Stimulated activated CD8-positive, alpha-beta memory T cell treated with anti-CD3 and anti-CD28 coated beads, Interleukin-2, amount 100 ng/mL, for 1 hour (primary cell): ENCODE measurements at places on chromosomes 5 and 9.
A peak's percentile ranks its signal among the peaks of the same experiment; 100 is the strongest.

DNA sequence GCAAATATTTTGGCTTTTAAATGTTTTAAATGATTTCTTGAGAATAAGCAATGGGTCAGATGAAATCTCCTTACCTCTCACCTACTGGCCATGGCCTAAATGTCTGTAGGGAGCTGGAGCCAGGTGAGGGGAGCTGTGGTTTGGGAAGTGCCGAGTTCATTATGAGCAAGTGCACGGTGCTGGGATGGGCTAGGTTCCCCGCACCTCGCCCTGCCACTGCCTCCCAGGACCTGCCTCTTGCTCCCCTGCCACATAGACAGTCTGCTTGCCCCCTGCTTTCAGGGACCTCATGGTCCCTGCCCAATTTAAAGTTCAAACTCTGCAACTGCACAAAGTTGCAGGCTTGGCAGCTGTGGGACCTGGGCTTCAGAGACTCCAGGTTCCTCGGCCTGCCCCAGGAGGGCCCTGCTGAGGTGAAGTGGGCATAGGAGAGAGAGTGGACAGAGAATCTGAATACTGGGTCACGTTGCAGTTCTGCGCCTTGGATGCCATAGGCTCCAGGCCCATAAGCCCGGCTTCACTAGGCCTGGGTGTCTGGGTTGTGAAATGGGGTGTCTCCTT lies 5.4 kb downstream of the OR13J1 start:
- no peak for DNase-seq

DNA sequence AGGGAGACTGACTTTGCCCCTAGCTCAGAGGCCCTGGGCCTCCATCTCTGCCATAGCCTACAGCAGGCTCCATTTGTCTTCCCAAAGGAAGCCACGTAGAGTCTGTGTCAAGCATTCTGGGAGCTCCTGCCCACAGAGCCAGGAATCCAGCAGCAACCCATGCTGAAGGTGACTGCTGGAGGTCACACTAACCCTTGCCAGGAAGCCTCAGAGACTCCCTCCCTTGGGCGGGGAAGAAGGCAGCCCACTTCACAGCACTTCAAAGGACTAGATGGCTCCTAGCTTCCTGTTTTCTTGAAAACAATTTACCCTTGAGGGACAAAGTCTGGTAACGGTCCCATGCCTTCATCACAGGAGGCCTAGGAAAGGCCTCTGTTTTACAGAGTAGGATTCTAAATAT lies 1.7 kb downstream of the CKMT2 start:
- no peak for DNase-seq

DNA sequence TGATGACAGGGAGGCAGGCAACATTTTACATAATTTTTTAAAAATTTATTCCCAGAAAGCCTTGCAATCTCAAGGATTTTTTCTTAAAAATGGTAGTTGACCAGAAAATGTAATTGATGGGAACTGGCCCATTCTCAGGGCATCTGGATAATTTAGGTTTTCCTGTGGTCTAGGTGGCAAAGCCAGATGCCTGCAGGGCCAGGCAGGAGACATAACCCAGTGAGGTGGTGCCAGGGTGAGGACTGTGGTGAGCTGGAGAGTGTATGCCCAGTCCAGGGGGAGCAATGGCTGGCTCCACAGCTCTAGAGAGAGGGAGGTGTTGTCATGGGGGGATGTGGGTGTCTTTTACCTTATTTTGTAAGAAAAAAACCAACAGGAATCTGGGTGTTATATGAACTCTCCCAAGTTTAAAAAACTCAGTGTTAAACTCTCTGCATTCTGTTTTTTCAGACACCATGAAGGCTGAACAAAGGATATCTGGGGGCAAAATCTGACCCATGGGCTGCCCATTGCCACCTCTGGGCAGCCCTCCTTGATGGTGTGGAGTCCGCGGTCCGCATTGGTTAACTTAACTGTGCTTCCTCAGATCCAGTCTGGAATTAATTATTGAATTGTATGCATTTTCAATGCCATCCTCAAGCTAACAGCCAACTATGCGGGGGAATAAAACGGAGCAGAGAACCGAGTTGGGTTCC lies 43.9 kb downstream of the BOD1 start:
- DNase-seq, result no peak

DNA sequence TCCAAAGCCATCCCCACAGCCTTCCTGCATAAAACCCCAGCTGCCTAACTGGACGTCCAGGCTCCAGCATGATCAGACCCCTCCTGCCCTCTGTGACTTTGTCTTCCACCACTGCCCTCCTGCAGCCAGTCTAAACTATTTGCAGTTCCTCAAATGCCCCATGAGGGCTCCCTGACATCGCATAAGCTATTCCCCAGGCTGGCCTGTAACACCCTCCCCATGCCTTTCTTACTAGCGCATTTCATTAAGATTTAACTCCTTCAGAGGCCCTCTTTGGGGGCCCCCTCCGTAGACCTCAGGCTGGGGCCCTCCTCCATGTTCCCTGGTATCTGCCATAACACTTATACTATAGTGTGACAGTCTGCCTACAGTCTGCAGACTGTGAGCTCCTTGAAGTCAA lies 15.5 kb upstream of the SMIM23 start:
- no peak for DNase-seq

GRCh38 chr9:125189011-125189360 lies 617 bp downstream of the PPP6C start:
- peak; percentile 9 for DNase-seq

GRCh38 chr5:82156874-82157273 lies 121.3 kb downstream of the RPS23 start:
- DNase-seq, result no peak

DNA sequence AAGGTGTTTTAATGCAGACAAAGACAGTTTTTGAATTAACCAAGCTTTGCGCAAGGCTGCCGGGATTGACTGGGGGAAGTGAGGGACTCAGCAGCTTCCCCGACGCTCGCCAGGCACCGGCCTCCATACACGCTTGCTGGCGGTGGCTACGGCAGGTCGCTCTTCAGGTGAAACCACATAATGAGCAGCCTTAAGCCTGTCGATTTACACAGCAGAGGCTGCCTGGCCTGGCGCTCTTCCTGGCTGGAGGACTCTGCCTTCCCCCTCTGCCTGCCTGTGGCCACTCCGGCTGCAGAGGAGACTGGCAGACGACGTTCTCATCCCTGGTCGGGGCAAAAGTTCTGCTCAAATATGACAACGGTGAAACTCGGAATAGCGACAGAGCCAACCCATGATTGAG lies 9.0 kb upstream of the NOTCH1 start:
- DNase-seq, result no peak

DNA sequence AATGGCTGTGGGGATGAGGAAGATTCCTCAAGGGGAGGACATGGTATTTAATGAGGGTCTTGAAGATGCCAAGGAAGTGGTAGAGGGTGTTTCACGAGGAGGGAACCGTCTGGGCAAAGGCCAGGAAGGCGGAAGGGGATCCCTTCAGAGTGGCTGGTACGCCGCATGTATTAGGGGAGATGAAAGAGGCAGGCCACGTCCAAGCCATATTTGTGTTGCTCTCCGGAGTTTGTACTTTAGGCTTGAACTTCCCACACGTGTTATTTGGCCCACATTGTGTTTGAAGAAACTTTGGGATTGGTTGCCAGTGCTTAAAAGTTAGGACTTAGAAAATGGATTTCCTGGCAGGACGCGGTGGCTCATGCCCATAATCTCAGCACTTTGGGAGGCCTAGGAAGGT lies 1.2 kb downstream of the FXN start:
- DNase-seq, result no peak

- no peak for DNase-seq
Measured at GRCh38 chr9:129939431-129939830, 103.6 kb downstream of the FNBP1 start.

DNA sequence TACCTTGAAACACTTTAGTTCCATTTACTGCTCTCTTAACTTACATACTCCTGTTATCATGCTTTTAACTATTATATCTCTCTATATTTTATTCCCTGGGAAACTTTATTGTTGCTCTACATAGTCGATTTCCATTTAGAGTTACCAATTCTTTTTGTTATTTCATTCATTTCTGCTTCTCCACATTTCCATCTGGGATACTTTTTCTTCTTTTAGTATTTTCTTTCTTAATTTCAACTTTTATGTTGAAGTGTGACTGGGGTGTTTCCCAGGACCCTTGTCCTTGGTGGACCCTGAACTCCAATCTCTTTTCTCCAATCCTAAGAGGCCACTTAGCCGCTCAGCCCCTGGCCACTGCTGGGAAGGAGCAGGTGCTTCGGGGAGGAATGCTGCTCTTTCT lies 36.0 kb downstream of the PSD2 start:
- DNase-seq, result no peak

DNA sequence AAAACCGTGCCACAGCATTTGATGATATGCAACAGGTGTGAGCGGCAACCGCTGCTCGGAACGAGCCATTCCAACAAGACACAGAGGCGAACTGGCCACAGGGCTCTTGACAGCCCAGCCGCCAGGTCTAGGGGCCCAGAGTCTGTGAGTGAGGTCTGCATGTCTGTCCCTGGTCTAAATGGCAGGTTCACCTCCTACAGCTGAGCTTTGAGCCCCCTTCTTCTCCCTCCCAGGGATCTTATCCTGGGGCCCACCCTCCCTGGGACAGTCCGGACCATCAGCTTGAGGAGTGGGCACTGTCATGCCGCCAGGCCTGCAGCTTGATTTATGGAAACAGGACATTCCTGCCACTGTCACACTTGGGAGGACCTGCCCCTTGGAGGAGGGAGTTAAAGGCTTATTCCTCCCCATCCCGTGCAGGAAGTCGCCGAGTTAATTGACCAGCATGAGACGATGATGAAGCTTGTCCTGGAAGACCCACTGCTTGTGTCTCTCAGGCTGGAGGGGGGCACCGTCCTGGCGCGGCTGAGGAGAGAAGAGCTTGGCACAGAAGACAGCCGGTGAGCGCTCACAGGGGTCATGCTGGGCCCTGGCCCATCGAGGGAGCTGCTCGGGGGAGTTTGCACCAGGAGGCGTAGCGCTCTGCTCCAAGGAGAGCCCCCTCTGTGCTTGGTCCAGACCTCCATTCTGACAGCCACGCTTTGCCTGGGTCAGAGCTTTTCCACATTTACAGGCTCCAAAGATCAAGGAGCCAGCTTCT lies 35.5 kb upstream of the LRRC14B start:
- DNase-seq, result no peak

DNA sequence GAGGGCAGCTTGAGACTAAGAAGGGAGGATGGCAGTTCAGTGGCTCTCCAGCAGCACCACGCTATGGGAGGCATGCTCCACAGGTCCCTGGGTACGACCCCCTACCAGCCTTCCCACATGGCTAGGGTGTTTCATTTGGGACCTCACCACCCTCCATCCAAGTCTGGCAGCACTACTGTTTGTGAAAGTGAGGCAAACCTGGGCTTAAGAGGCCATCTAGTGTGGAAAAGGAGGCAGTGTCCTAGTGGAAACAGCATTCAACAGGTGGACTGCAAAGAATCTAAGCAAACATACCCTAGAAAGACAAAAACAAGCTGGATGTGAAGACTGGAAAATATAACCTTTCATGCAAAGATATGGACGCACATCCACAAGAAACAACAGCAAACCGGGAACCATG lies 4.8 kb upstream of the C5orf47 start:
- DNase-seq, result no peak

DNA sequence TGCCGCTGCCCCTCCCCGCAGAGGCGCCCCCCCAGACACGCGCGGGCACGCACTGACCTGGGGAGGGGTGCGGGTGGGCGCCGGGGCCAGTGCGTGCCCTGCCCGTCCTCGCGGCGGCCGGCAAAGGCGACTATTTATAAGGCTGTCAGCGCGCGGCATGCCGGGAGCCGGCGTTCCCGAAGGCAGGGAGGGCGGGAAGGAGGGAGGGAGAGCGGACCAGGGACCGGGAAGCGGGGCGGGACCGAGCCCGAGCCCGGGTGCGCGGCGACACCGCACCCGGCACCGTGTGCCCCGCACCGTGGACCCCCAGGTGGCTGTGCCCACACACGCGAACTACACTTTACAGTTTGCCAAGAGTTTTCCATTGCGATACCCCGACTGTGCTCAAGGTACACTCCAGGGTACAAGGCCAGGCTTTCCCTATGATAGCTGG lies at the start of gene AK1:
Gene AK1, minus strand, starts transcription at position 110 of the 433 bp plus-strand sequence. CDS start 3,058 bp downstream, outside the sequence.
- no peak for DNase-seq

DNA sequence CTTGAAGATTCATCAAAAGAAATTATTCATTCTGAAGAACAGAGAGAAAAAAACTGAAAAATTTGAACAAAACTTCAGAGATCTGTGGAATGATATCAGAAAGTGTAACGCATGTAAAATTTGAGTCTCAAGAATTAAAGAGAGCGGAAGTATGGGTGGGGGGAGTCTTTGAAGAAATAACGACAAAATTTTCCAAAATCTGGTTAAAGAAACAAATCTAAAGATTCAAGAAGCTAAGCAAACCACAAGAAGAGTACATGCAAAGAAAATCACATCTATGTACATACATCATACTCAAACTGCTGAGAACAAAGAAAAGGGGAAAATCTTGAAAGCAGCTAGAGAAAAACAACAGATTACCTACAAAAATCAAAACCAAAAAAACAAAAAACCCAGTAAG lies 149.4 kb upstream of the TBCA start:
- no peak for DNase-seq

DNA sequence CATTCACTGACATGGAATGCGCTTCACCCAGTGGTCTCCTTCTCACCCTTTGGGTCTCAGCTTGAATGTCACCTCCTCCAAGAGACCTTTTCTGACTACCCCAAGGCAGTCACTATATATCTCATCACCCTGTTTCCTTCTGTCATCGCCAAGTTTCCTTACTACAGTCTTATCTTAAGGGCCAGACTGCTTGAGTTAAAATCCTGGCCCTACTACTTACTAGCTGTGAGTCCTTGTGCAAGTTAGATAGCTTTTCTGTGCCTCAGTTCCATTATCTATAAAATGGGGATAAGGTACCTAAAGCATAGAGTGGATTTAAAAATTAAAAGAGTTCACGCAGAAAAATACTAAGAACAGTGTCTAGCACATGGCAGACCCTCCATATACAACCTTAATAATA lies 132.4 kb downstream of the GABBR2 start:
- no peak for DNase-seq
